CD4-positive, alpha-beta T cell treated with Interferon gamma for 1 hour (primary cell): ENCODE measurements at places on chromosomes 1 and 21.

- peak; percentile 55 for DNase-seq
These were observed 72.8 kb downstream of the PLEKHA6 start for GRCh38 chr1:204286831-204287421.

DNA sequence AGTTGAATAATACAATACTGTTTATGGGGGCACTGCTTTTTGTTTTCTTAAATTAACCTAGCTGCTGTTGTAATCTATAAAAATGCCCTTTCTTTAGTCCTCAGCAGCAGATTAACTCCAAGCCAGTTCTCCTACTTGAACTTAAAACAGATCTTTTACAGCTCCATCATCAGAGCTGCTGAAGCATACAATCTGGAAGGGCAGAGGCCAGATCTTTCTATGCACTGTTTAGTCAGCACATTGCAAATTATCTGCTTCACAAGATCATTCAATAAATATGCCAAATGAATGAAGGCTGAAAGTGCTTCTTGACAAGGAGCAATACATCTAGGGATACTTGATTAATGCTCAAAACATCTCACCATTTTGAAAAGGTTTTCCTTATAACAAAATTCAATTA is 115.8 kb downstream of the PLPPR5 start:
- DNase-seq, result no peak

- DNase-seq, result no peak
These were observed 1.2 kb upstream of the LHX9 start for GRCh38 chr1:197915862-197916499.

DNA sequence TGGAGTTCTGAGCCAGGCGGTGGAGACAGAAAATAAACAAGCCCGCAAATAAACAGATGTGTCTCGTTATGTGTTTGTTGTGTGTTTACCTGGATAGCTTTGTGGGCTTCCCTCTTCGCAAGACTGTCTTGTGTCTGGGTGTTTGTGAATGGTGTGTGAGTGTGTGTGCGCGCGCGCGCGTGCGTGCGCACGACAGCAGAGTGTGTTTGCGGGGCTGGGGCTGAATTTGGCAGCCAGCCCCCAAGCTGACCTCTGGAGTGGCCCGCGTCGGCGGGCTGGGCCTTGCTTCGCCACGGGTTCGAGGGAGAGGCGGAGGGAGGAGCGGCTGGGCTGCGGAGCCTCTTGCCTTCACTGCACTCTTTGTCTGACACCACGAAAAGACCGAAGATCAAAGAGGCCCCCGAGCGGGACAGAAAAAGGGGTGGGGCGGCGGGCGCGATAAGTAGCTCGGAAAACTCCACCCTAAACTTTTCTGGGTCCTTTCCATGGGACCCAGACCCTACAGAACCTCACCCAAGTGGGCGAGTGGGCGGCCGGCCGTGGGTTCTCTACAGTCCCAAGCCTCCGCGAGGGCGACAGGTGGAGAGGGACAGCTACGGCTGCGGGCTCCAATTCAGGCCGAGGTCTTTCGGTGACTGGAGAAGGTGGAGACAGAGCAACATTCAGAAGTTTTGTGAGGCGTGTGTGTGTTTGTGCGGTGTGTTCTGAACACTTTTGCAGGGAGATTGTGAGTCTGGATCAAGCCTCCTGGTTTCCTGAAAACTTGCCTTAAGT is 14.5 kb downstream of the PAX7 start:
- no peak for DNase-seq

DNA sequence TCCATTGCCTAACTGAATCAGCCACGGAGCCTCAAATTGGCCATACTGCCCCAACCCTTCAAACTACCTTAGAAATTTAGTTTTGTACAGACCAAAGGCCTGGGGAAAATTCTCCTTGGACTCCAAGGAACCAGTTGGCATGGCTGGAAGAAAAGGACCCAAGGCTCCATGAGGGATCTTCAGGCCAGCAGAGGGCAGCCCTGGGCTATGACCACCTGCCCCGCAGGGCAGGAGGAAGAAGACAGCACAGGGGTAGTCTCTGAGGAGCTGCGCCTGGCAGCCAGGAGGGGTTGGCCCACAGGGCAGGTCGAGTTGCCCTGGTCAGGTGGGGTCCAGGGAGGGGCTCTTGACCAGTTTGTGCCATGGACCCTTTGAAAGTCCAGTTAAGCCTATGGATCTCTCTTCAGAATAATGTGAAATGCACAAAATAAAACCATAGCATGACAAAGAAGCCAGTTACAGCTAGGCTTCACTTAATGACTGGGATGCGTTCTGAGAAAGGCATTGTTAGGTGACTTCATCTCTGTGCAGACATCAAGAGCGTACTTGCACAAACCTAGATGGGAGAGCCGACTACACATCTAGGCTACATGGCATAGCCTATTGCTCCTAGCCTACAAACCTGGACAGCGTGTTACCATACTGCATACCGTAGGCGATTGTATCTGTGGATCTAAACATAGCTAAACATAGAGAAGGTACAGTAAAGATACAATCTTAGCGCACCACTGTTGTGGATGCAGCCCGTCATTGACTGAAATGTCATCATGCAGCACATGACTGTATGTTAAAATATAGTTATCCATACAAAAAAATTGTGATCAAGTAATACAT is 26.1 kb downstream of the CACNA1S start:
- no peak for DNase-seq

- no peak for DNase-seq
These were observed 13.7 kb upstream of the EPS8L3 start for GRCh38 chr1:109777436-109777835.

- no peak for DNase-seq
These were observed 45.9 kb upstream of the SAMD13 start for GRCh38 chr1:84255582-84255981.

DNA sequence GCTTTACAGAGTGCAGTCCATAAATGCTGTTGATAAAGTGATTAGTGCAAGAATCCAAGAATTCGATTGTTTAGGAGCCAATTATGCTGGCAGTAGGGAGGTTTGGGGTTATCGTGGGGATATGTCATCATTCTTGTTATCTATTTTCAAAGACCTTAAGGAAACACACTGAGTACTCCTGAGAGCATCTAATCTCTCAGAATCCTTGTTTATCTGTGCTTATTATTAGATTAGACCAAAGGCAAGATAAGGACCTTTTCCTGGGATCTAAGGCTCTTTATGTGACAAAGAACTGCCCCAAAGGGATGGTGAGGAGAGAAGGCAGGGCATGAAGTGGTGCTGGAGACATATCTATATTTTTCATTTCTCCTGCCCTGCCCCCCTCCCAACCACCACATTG is 139.1 kb downstream of the TSEN15 start:
- no peak for DNase-seq

- no peak for DNase-seq
These were observed 24.6 kb upstream of the COL9A2 start for GRCh38 chr1:40341491-40342380.

- DNase-seq, result no peak
These were observed 17.7 kb downstream of the KCNC4 start for GRCh38 chr1:110227774-110228173.

DNA sequence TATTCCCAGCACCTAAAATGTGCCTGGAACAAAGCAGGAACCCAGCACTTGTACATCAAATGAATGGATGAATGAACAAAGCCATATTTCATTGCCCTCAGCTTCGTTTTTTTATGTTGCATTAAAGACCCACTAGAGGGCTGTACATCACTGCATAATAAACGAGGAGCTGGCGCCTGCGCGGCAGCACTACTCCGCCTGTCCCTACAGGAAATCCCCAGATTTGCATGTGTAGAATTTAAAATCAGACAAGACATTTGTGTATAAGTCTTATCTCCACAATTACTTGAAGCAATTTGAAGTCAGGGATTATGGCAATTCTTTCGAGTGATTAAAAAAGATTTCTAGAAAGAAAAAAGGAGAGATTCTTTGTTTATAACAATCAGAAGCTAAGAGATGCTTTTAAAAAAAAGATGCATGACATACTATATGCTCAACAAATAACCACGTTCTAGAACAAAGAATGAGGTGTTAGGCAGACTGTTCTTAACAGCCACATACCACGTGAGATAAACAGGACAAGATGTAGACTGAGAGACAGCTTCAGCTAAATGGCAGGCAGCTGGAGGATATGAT is 5.4 kb upstream of the NEK2 start:
- peak; percentile 83 for DNase-seq

DNA sequence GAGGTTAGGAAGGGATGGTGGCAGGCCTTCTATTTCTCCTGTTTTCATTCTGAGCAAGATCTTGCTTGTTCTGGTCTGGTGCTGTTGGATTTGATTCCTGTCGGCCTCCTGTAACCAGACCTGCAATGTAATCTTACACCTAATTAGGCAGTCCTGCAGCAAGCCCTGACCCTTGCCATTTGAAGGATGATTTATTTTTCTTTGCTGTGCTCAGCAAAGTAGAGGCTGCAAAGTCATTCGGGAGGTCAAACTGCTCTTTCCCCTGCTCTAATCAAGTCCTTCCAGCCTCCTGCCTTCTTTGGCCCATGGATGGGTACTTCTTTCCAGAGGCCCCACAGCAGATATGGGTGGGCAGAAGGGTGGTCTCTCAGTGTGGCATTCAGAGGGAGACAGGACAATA is 417.7 kb upstream of the USP24 start:
- DNase-seq, result no peak
